ENCODE measurements at places on chromosomes 6 and 20. TPM values are rescaled to one million over a fixed set of nuclear protein-coding genes. Genes with fewer than 3 reads are reported as not detected.

DNA sequence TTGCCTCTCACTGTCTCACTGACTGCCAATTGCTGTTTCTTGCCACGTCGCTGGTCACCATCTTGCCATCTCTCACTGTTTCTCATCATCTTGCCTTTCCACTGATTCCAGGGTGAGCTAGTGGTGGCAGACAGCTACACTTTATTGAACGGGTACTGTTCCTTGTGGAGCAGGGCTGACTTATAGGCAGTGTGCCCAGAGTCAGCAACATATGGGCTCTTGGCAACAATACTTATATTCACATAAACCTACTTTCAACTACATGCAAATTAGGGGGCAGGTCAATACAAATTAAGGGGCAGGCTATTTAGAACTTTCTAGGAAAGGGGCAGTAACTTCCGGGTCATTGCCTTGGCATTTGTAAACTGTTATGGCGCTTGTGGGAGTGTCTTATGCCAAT is 186.2 kb upstream of the SYNDIG1 start:
- peaks cover 11% of the 10 kb centered on the region for H3K27me3 ChIP-seq
- DNase-seq, result no peak
- no peaks in the 10 kb centered on the region for H3K36me3 ChIP-seq
- H3K4me3 ChIP-seq, result no peak overlapping the region

GRCh38 chr6:156557251-156557910 is 219.8 kb upstream of the ARID1B start:
- H3K36me3 ChIP-seq, result no peaks in the 10 kb centered on the region
- H3K4me1 ChIP-seq, result no peaks in the 10 kb centered on the region
- no peak overlapping the region for H3K27ac ChIP-seq
- no peaks in the 10 kb centered on the region for H3K27me3 ChIP-seq

DNA sequence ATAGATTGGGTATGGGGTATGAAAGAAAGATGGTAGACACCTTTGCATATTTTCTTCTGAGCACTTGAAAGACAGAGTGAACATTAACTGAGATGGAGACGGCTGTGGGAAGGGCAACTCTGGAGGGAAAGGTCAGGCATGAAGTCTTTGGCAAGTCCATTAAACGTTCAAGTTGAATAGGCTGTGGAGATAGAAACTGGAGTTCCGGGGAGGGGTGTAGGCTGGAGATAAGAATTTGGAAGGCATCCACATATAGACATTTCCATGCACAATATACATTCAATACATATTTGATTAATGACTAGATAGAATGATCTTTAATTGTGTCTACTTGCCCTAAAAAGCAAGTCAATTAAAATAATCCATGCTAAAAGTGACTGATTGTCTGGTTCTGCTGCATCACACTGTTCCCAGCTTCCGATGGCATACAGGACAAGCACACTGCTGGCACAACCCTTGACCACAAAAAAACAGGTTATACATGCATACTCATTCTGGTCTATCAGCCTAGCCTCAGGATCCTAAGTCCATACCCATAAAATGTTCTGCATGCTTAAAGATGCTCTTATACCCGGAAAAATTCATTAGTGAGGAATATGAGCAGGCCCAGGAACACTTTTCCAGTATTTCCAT is 1.9 kb upstream of the MYLK4 start:
- no peak for DNase-seq
- no peak overlapping the region for H3K4me3 ChIP-seq
- no peaks in the 10 kb centered on the region for H3K27me3 ChIP-seq
- no peak overlapping the region for H3K27ac ChIP-seq
- H3K4me1 ChIP-seq, result peaks cover 9% of the 10 kb centered on the region

GRCh38 chr20:37867289-37868195 is 35.4 kb upstream of the VSTM2L start:
- no peak overlapping the region for H3K27ac ChIP-seq
- H3K4me3 ChIP-seq, result no peak overlapping the region
- no peak for DNase-seq
- H3K27me3 ChIP-seq, result no peaks in the 10 kb centered on the region
- H3K36me3 ChIP-seq, result peaks cover 8% of the 10 kb centered on the region

- H3K36me3 ChIP-seq, result peaks cover 29% of the 10 kb centered on the region
- H3K4me3 ChIP-seq, result peak overlapping the region; percentile 58
- no peak overlapping the region for H3K27ac ChIP-seq
- H3K27me3 ChIP-seq, result no peaks in the 10 kb centered on the region
Observed at GRCh38 chr20:1327827-1328679, 886 bp downstream of the SDCBP2 start.

- H3K27me3 ChIP-seq, result no peaks in the 10 kb centered on the region
- H3K27ac ChIP-seq, result no peak overlapping the region
- DNase-seq, result no peak
- H3K4me1 ChIP-seq, result peaks cover 25% of the 10 kb centered on the region
- peak overlapping the region; percentile 78 for H3K4me3 ChIP-seq
Observed at GRCh38 chr20:59004493-59004762, 2.6 kb downstream of the CTSZ start.

DNA sequence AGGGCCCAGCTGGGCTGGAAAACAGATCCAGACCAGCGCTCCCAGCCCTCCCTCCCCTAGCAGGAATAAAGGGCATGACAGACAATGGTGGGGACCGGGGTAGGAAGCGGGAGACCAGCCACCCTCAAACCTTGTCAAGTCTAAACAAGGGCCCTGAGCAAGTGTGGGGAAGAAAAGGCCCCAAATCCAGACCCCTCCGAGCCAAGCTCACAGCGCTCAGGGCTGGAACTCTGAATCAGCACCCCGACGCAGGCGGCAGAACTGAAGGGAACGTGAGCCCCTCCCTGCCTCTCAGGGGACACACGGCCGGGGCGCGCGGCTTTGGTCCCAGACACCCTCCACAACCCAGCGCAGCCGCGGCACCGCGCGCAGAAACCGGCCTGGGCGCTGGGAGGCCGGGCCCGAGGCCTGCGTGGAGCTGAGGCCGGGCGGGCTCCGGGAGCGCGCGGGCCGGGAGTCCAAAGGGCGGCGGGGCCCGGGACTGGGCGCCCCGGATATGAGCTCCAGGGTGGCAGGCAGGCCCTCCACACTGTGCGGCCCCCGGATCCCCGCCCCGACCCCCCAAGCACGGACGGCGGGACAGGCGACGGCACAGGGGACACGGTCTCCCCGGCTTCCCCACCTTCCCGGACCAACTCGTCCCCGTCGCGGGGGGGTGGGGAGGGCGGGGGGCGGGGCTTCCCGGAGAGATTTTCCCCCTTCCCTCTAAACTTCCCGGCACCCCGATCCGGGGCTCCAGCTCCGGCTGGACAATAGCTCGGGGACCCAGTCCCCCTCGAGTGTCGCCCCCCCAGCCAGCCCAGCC is 641 bp downstream of the TEAD3 start:
- H3K27me3 ChIP-seq, result no peaks in the 10 kb centered on the region
- H3K4me1 ChIP-seq, result peaks cover 41% of the 10 kb centered on the region
- H3K36me3 ChIP-seq, result peaks cover 37% of the 10 kb centered on the region
- peak overlapping the region; percentile 43 for H3K27ac ChIP-seq

DNA sequence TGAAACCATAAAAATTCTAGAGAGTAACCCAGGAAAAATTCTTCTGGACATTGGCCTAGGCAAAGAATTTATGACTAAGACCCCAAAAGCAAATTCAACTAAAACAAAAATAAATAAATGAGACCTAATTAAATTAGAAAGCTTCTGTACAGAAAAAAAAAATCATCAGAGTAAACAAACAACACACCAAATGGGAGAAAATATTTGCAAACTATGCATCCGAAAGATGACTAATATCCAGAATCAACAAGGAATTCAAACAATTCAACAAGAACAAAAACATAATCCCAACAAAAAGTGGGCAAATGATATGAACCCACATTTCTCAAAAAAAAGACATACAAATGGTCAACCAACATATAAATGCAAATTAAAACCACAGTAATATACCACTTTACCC is 242.6 kb upstream of the CDYL start:
- H3K36me3 ChIP-seq, result no peaks in the 10 kb centered on the region
- H3K27me3 ChIP-seq, result no peaks in the 10 kb centered on the region
- no peak overlapping the region for H3K27ac ChIP-seq
- H3K4me1 ChIP-seq, result no peaks in the 10 kb centered on the region
- DNase-seq, result no peak

DNA sequence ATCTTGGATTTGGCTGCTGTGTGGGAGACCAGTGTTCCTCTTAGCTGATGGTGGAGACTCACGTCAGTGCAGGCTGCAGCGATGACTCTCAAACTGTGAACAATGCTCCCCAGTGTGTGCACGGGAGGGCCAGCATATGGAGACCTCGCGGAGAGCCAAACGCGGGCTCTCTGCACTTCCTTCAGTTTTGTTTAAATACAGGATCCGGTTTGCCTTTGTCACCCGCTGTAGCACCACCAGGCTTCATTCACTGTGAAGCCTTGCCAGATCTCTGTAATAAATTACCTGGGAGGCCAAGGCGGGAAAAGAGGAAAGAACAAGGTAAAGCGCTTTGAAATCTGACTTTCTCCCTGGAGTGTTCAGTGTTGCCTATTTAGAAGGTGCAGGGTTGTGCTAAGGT is 30.7 kb upstream of the TMEM14A start:
- H3K4me1 ChIP-seq, result peaks cover 9% of the 10 kb centered on the region
- peaks cover 44% of the 10 kb centered on the region for H3K27me3 ChIP-seq
- H3K27ac ChIP-seq, result no peak overlapping the region

- H3K36me3 ChIP-seq, result no peaks in the 10 kb centered on the region
- no peak overlapping the region for H3K27ac ChIP-seq
- DNase-seq, result no peak
- H3K4me3 ChIP-seq, result no peak overlapping the region
- H3K4me1 ChIP-seq, result no peaks in the 10 kb centered on the region
Observed at GRCh38 chr20:22232473-22232872, 351.9 kb downstream of the FOXA2 start.

DNA sequence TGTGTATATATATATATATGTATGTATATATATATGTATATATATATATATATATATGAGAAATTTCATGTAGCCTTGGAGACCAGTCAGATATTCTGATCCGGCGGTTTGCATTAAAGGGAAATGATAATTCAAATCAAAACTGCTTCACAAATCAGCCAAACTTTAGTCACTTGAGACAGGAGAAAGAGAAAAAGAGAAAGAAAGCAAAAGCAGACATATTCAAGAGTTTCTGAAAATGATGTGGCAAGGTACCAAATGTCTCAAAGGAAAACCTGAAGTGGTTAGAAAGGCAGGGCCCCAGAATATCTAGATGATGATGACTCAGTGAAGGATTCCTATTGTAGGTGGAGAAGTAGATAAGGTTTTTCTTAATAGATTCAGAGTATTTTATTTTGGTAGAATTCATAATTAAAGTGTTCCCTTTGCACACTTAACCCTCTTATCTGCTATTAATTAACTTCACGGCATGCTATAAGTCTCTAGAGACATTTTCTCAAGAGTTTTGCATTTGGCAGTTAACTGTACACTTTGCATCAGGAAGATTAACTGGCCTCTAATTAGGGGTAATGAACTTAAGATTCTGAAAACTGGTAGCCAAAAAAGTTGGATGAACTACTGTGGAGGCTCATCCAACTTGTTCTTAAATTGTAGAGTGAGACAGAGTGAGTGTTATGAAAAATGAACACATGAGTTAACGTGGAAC is 50.1 kb upstream of the ASF1A start:
- H3K27me3 ChIP-seq, result no peaks in the 10 kb centered on the region
- no peaks in the 10 kb centered on the region for H3K36me3 ChIP-seq
- no peak overlapping the region for H3K27ac ChIP-seq
- no peak overlapping the region for H3K4me3 ChIP-seq
- DNase-seq, result no peak
- H3K4me1 ChIP-seq, result peaks cover 12% of the 10 kb centered on the region

GRCh38 chr6:1872649-1873131 is 263.0 kb downstream of the FOXC1 start:
- H3K4me3 ChIP-seq, result no peak overlapping the region
- DNase-seq, result no peak
- no peak overlapping the region for H3K27ac ChIP-seq
- H3K27me3 ChIP-seq, result no peaks in the 10 kb centered on the region
- no peaks in the 10 kb centered on the region for H3K4me1 ChIP-seq

- no peaks in the 10 kb centered on the region for H3K36me3 ChIP-seq
- peaks cover 95% of the 10 kb centered on the region for H3K27me3 ChIP-seq
- H3K27ac ChIP-seq, result no peak overlapping the region
- H3K4me3 ChIP-seq, result no peak overlapping the region
Observed at GRCh38 chr20:32636821-32637220, 36.9 kb downstream of the C20orf203 start.

DNA sequence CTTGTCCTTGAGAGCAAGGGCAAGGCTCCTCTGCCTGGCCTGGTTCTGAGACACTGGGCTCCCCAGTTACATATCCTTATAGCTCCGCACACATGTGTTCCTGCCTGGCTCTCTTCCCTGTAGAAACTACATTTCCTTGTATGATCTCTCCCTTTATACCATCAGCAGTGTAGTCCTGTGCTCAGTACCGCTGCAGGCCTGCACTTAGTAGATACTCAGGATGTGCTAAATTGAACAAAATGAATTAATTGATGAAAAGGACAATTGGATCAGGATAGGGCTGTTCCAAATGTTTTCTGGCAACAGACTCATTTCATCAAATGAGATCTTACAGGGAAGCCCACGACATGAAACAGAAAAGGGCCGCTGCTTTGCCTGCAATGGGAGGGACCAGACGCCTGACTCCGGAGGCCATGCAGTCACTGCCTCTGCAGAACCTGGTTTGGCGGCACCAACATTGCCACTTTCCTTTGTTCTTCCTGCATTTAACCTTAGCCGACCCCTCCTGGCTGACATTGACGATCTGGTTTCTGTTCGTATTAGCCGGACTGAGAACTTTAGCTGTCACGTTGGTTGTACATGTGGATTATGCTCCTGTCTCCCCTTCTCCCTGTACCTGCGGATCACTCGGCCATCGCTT is 53.3 kb downstream of the CHMP4B start:
- H3K4me1 ChIP-seq, result peaks cover 3% of the 10 kb centered on the region
- H3K27ac ChIP-seq, result no peak overlapping the region
- peaks cover 25% of the 10 kb centered on the region for H3K27me3 ChIP-seq
- no peak for DNase-seq
- no peak overlapping the region for H3K4me3 ChIP-seq

- H3K4me3 ChIP-seq, result no peak overlapping the region
- H3K4me1 ChIP-seq, result peaks cover 25% of the 10 kb centered on the region
- H3K27ac ChIP-seq, result no peak overlapping the region
- no peaks in the 10 kb centered on the region for H3K36me3 ChIP-seq
- peak; percentile 92 for DNase-seq
- peaks cover 32% of the 10 kb centered on the region for H3K27me3 ChIP-seq
Observed at GRCh38 chr20:51306521-51307358, 235.8 kb downstream of the NFATC2 start.

The ZNF311 gene
- 2.2 TPM for total RNA-seq

The TMX4 gene
- total RNA-seq, result 16.3 TPM

The C20orf144 gene
- total RNA-seq, result 0.45 TPM

The PTCHD4 gene
- not detected for total RNA-seq

Data from Calu3 (cell line).